ENCODE measurements at places on chromosomes 5 and 9.

GRCh38 chr5:119878712-119879111 is 249.4 kb downstream of the FAM170A start:
- DNase-seq: no peak
- no peaks in the 10 kb centered on the region for H3K27me3 ChIP-seq
- H3K4me3 ChIP-seq: no peak overlapping the region
- H3K27ac ChIP-seq: no peak overlapping the region
- no peaks in the 10 kb centered on the region for H3K36me3 ChIP-seq

GRCh38 chr5:2904956-2905355 is 153.5 kb upstream of the IRX2 start:
- H3K27me3 ChIP-seq: no peaks in the 10 kb centered on the region
- H3K36me3 ChIP-seq: no peaks in the 10 kb centered on the region
- H3K4me1 ChIP-seq: no peaks in the 10 kb centered on the region
- no peak overlapping the region for H3K4me3 ChIP-seq
- no peak overlapping the region for H3K27ac ChIP-seq

DNA sequence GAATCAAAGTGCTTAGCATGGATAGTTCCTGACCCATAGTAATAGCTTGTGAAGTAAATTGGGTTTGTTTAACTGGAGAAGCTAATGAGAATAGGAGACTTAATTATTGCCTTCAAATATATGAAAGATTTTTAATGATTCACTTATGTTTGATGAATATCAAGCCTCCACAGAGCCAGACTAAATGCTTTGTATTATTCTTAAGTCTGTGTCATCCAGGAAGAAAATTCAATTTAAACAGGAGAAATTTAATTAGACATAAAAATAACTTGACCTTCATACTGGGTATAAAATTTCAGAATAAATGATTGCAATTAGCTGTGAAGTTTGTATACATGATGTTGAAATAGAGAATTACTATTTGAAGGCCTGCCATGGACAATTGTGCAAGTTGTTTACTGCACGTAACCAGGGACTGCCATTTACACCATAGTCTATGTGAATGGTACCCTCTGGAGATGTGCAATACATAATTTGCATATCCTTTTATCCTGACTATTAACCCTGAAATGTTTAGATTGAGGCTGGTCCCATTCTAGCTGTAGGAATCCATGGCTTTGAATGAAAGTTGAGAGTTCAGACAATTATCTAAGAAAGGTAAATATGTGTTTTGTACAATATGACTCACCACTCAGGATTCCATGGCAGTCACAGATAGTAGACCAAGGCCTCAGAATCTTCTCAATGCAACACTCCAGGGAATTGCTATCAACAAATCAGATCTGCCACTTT is 133.5 kb upstream of the IL12B start:
- H3K36me3 ChIP-seq: no peaks in the 10 kb centered on the region
- H3K27me3 ChIP-seq: peaks cover 27% of the 10 kb centered on the region
- H3K4me3 ChIP-seq: no peak overlapping the region
- H3K27ac ChIP-seq: no peak overlapping the region

GRCh38 chr5:175096469-175097165 is 347.4 kb downstream of the DRD1 start:
- DNase-seq: no peak
- no peak overlapping the region for H3K27ac ChIP-seq
- H3K27me3 ChIP-seq: peaks cover 27% of the 10 kb centered on the region
- H3K36me3 ChIP-seq: no peaks in the 10 kb centered on the region
- no peak overlapping the region for H3K4me3 ChIP-seq
- no peaks in the 10 kb centered on the region for H3K4me1 ChIP-seq

DNA sequence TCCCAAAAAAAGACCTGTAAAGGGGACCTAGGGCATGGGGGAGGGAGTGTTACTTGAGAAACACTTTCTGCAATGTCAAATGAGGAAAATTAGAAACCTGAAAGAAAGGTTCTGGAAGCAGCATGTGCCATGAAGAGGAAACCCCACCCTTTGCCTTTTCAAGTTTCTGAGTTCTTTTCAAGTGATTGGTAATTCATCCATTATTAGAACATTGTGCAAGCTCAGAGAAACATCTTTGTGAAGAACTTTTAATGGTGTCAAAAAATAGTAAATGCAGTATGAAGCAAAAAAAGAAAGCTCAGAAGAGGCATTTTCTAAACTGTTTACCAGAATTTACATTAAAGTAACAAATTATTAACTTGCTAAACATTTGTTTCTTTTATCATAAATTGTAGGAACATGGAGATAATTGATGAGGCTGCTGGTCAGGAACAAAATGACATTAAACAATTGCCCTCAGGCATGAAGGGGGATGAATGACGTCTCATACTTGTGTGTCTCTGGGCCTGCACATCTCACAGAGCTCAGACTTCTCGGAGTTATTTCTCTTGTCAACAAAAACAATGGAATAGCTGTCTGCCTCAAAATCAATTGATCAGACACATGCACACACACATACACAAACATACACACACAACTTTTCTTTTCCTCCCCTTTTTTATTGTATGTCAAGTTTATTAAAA is 1946.0 kb upstream of the CDH6 start:
- H3K27ac ChIP-seq: no peak overlapping the region
- no peak for DNase-seq
- H3K4me1 ChIP-seq: no peaks in the 10 kb centered on the region
- H3K4me3 ChIP-seq: no peak overlapping the region
- peaks cover 6% of the 10 kb centered on the region for H3K36me3 ChIP-seq

GRCh38 chr9:7360513-7360912 is 439.1 kb downstream of the DMAC1 start:
- H3K27ac ChIP-seq: no peak overlapping the region
- H3K4me1 ChIP-seq: no peaks in the 10 kb centered on the region
- DNase-seq: no peak
- no peak overlapping the region for H3K4me3 ChIP-seq
- no peaks in the 10 kb centered on the region for H3K36me3 ChIP-seq

DNA sequence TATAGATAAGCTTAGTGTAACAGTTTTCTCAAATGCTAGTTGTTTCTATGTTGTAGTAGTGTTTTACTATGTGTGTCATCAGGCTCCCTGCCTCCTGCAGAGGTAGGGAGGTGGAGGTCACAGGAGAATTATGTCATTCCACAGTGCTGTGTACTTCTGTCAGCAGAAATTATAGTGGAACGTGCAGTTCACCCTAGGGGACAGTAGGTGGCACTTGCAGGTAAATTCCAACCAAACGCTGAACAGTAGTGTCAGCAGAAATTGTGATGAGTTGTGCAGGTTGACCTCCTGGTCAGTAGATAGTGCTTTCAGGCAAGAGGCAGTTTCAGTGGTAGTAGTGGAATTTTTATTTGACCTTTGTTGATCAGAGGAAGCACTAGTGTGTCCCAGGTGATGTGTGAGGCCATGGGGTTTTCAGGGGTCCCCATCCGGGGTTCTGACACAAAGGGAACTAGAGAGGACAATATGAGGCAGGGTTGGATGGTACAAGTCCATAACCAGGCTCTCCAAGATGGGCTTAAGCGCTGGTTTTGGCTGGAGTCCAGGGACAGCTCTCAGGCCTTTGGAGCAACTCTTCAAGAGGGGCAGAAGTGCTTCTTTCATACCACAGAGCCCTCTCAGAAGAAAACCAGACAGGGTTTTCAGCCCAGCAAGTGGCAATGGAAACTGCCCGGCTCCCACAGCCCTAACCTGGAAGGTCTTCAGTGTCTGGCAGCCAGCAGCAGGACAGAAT is 402.9 kb downstream of the CYLC2 start:
- no peaks in the 10 kb centered on the region for H3K36me3 ChIP-seq
- no peaks in the 10 kb centered on the region for H3K4me1 ChIP-seq
- H3K27ac ChIP-seq: no peak overlapping the region
- DNase-seq: no peak

- no peak overlapping the region for H3K4me3 ChIP-seq
- no peak for DNase-seq
- H3K27me3 ChIP-seq: peaks cover 3% of the 10 kb centered on the region
- H3K36me3 ChIP-seq: no peaks in the 10 kb centered on the region
- no peak overlapping the region for H3K27ac ChIP-seq
Measured at GRCh38 chr5:3825531-3826451, 230.2 kb downstream of the IRX1 start.

DNA sequence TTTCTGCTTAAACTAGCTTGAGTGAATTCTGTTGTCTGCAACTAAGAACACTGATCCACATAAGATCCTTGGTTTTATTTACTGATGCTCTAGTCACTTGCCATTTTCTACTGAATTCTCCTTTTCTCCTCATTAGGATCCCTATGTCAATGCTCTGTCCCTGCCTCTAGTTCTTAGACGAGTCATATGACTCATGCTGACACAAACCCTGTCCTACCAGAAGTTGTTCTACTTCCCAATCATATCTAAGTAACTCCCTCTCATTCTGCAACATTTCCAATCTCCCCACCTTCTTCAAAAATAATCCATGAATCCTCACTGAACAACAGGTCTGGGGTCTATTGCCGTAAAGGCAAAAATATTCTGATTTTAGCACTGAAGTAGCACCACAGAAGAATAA is 47.1 kb upstream of the DMRT1 start:
- H3K4me1 ChIP-seq: no peaks in the 10 kb centered on the region
- peaks cover 2% of the 10 kb centered on the region for H3K27me3 ChIP-seq
- no peak for DNase-seq
- H3K4me3 ChIP-seq: no peak overlapping the region
- H3K27ac ChIP-seq: no peak overlapping the region

DNA sequence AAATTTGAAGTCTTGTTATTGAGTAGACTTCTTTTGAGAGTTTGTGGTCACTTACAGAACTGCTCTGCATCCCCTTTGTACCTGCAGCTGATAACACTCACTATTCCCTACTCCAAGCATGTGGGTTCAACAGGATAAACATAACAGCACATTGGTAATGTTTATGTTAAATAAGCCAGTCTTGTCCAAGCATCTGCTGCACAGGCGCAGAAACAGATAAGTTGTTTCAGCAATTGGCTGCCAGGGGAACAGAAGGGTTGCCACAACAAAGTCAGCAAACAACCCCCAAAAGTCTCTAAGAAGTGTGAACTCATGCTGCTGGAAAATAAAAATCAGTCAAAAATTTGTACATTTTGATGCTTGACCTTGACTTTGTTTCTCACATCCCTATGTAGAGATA is 174.6 kb downstream of the GDNF start:
- no peak for DNase-seq
- no peaks in the 10 kb centered on the region for H3K27me3 ChIP-seq
- H3K36me3 ChIP-seq: peaks cover 21% of the 10 kb centered on the region
- no peak overlapping the region for H3K4me3 ChIP-seq
- H3K4me1 ChIP-seq: peaks cover 13% of the 10 kb centered on the region

DNA sequence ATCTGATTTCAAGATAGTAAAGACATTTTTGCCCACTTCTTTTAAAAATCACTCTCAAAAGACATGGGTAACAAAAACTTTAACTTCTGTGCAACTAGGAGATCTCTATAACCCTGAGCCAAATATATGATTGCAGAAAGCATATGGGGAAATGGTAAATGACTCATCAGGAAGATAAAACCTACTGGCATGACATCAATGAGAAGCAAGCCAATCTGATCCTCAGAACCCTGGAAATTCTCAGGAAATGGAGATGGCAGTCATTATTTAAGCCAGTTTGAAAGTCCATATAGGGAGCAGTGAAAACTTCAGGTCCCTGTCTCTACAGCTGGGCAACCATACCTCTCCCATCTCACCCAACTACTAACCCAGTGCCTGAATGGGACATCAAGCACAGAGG is 249.7 kb upstream of the NREP start:
- H3K27me3 ChIP-seq: no peaks in the 10 kb centered on the region
- H3K36me3 ChIP-seq: no peaks in the 10 kb centered on the region
- no peak overlapping the region for H3K4me3 ChIP-seq
- no peaks in the 10 kb centered on the region for H3K4me1 ChIP-seq
- no peak for DNase-seq
- no peak overlapping the region for H3K27ac ChIP-seq

DNA sequence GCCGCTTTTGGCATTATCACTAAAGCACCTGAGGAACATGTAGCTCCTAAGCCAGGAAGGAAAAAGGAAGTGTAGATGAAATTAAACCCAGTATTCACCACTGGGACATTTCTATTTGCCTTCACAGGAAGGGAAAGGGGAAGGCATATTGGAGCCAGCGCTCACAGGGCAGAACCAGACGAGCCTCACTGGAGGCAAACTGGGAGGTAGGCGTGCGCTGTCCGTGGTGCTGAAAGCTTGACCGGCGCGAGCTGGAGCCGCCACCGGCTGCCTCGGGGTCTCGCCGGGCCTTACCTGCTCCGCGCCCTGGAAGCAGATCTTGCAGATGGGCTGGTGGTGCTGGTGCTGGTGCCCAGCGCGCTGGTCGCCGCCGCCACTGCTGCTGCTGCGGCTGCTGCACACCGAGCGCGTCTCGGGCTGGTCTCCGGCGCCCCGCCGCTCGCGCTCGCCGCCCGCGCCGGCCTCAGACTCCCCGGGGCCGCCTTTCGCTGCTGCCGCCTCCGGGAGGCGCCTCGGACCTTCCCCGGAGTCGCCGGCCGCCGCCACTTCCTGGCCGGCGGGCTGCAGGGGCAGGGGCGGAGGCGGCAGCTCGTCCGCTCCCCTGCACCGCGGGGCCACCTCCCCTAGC is 732 bp downstream of the MARCHF11 start:
- H3K27ac ChIP-seq: no peak overlapping the region
- peaks cover 33% of the 10 kb centered on the region for H3K36me3 ChIP-seq
- DNase-seq: peak; percentile 15
- peak overlapping the region; percentile 36 for H3K4me3 ChIP-seq
- H3K4me1 ChIP-seq: peaks cover 9% of the 10 kb centered on the region
- peaks cover 41% of the 10 kb centered on the region for H3K27me3 ChIP-seq

- H3K27ac ChIP-seq: no peak overlapping the region
- no peaks in the 10 kb centered on the region for H3K27me3 ChIP-seq
- H3K4me1 ChIP-seq: no peaks in the 10 kb centered on the region
- no peak overlapping the region for H3K4me3 ChIP-seq
- peaks cover 13% of the 10 kb centered on the region for H3K36me3 ChIP-seq
Measured at GRCh38 chr5:41794471-41794870, 75.8 kb downstream of the OXCT1 start.

GRCh38 chr9:76336027-76336426 is 58.2 kb downstream of the RFK start:
- no peaks in the 10 kb centered on the region for H3K36me3 ChIP-seq
- H3K4me3 ChIP-seq: no peak overlapping the region
- peaks cover 10% of the 10 kb centered on the region for H3K27me3 ChIP-seq
- H3K27ac ChIP-seq: no peak overlapping the region
- DNase-seq: no peak

- peak overlapping the region; percentile 96 for H3K27ac ChIP-seq
- peaks cover 95% of the 10 kb centered on the region for H3K4me1 ChIP-seq
- no peaks in the 10 kb centered on the region for H3K27me3 ChIP-seq
- no peaks in the 10 kb centered on the region for H3K36me3 ChIP-seq
- peak overlapping the region; percentile 91 for H3K4me3 ChIP-seq
Measured at GRCh38 chr9:113519426-113520108, 56.0 kb downstream of the RGS3 start.

- no peaks in the 10 kb centered on the region for H3K27me3 ChIP-seq
- no peaks in the 10 kb centered on the region for H3K4me1 ChIP-seq
- DNase-seq: no peak
- no peak overlapping the region for H3K27ac ChIP-seq
Measured at GRCh38 chr9:71145179-71145578, 23.8 kb upstream of the TRPM3 start.

DNA sequence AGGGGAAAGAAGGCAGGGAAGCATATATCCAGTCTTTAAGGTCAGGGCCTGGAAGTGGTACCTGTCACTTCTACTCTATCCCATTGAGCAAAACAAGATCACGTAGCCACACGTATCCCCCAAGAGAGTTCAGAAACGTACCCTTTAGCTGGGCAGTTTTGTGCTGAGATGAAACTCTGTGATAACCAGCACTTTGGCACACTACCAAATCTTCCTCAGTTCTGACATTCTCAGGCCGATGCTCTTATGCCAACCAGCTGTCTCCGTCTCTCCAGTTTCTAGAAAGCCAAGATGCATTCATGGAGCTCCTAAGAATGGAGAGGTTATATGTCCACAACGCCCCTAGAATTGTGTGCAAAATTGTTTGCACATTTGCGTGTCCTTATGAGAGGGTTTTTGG is 176.6 kb upstream of the MSX2 start:
- H3K27me3 ChIP-seq: peaks cover 3% of the 10 kb centered on the region
- H3K4me3 ChIP-seq: no peak overlapping the region
- H3K27ac ChIP-seq: no peak overlapping the region
- H3K36me3 ChIP-seq: no peaks in the 10 kb centered on the region
- no peak for DNase-seq
- no peaks in the 10 kb centered on the region for H3K4me1 ChIP-seq
